ENCODE measurements at places on chromosomes 7 and 10. TPM values are rescaled to one million over a fixed set of nuclear protein-coding genes. Genes with fewer than 3 reads are reported as not detected.

GRCh38 chr10:74955796-74956195 is 129.4 kb downstream of the KAT6B start:
- H3K4me3 ChIP-seq = no peak overlapping the region
- no peaks in the 10 kb centered on the region for H3K27me3 ChIP-seq
- no peak overlapping the region for H3K27ac ChIP-seq
- H3K4me1 ChIP-seq = no peaks in the 10 kb centered on the region
- H3K36me3 ChIP-seq = no peaks in the 10 kb centered on the region

DNA sequence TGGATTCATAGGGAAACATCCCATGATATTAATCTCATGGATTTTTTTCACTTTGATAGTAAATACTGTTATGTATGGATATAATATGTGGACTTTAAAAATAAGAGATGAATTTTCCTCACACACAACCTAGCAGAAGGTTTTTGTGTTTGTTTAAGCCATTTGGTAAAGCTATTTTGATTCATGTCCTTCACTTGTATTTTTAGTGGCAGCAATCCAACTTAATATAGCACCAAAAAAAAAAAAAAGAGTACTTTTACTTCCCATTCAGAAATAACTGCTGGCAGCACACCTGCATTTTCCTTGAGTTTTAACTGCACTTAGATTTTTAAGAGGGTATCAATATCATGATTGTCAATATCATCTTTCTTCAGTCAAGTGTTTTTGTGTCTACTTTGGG is 60.0 kb downstream of the MCMBP start:
- no peak for DNase-seq
- H3K27ac ChIP-seq = no peak overlapping the region
- no peaks in the 10 kb centered on the region for H3K4me1 ChIP-seq
- no peak overlapping the region for H3K4me3 ChIP-seq
- no peaks in the 10 kb centered on the region for H3K27me3 ChIP-seq
- H3K36me3 ChIP-seq = peaks cover 17% of the 10 kb centered on the region

DNA sequence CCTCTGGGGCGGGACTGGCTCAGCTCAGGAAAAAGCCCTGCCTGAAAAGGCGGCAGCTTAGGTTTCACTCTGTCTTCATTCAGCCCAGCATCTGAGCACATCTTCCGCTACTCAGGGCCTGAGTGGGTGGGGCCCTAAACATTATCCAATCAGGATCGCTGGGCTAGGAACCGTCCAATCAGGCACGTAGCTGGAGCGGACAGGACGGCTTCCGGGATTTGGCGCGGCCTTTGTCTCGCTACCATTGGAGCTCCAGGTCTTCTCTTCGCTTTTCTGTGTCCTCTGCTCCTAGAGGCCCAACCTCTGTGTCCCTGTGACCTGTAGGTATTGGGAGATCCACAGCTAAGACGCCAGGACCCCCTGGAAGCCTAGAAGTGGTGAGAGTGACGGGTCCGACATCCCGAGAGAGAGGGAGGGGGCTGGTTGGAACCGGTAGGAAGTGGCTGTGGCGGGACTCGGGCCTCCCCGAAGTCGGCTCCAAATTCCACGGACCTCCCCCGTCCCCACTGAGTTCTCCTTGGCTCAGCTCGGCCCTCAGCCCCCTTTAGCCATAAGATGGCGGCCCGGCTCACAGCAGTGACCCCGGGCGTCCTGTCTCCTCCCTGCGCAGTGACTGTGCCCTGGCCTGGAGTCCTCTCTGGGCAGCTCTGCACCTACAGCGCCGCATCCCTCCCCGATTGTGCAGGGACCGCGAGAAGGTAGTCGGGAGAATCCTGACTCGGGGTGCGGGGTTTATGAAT is 99.1 kb downstream of the ZNF680 start:
- H3K27me3 ChIP-seq = no peaks in the 10 kb centered on the region
- no peaks in the 10 kb centered on the region for H3K4me1 ChIP-seq
- no peak overlapping the region for H3K27ac ChIP-seq

The IL2RA gene
- total RNA-seq = not detected

DNA sequence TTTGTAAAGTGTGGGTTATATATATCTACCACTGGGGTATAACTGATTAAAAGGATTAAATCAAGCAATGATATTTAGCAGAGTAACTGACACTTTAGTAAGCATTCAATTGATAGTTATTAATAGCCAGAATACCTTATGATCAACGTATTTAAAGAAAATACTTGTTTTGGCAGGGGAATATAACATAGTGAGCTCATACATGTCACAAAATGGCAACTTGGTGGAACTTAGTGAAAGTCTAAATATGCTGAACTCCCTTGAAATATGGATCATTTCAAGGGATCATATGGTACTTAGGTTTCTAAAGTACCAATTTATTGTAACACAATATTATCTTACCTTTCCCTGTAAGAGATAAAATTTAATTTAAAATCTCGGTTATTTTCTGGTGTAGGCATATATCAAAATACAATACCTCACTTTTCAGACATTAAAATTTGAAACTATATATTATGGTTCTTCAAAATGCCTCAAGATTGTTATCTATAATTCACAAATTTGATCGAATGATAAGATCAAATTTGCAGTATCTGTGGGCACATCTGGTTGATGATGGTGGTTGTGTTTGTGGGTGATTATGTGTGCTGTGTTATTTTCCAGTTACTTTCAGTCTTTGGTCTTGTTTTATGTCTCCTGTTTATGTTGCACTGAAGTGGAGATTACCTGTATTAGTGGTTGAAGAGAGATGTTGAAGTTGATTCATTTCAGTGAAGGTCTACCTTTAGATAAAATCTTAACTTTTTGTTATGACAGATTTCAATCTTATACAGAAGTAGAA is 5.2 kb downstream of the ARL4A start:
- no peaks in the 10 kb centered on the region for H3K27me3 ChIP-seq
- DNase-seq = no peak
- H3K4me3 ChIP-seq = no peak overlapping the region
- H3K4me1 ChIP-seq = no peaks in the 10 kb centered on the region
- H3K27ac ChIP-seq = no peak overlapping the region
- peaks cover 2% of the 10 kb centered on the region for H3K36me3 ChIP-seq

The SEMA3E gene
- 0.61 TPM for total RNA-seq

DNA sequence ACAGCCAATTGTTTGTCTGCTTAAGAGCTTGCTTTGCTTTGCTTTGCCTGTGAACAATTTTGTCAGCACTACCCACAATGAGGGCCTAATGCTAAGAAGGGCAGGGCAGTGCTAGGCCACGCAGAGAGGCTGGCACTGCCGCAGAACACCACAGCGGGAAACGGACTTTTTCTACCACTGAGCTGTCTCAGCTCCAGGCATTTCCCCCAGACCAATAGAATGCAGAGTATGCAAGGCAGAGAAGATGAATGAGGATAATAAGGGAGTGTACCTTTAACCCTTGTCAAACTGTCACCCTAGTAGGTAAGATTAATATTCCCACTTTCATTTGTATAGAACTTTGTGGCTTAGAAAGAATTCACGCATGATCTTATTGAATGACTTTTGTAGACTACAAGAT is 104.5 kb downstream of the SH3PXD2A start:
- H3K4me3 ChIP-seq = no peak overlapping the region
- DNase-seq = no peak
- no peaks in the 10 kb centered on the region for H3K27me3 ChIP-seq
- no peaks in the 10 kb centered on the region for H3K4me1 ChIP-seq
- H3K36me3 ChIP-seq = no peaks in the 10 kb centered on the region

- H3K36me3 ChIP-seq = no peaks in the 10 kb centered on the region
- no peak overlapping the region for H3K27ac ChIP-seq
- peak; percentile 90 for DNase-seq
- peaks cover 15% of the 10 kb centered on the region for H3K4me1 ChIP-seq
Measured at GRCh38 chr10:102629661-102630614, 14.3 kb upstream of the TRIM8 start.

The CDNF gene
- 1.3 TPM for total RNA-seq

DNA sequence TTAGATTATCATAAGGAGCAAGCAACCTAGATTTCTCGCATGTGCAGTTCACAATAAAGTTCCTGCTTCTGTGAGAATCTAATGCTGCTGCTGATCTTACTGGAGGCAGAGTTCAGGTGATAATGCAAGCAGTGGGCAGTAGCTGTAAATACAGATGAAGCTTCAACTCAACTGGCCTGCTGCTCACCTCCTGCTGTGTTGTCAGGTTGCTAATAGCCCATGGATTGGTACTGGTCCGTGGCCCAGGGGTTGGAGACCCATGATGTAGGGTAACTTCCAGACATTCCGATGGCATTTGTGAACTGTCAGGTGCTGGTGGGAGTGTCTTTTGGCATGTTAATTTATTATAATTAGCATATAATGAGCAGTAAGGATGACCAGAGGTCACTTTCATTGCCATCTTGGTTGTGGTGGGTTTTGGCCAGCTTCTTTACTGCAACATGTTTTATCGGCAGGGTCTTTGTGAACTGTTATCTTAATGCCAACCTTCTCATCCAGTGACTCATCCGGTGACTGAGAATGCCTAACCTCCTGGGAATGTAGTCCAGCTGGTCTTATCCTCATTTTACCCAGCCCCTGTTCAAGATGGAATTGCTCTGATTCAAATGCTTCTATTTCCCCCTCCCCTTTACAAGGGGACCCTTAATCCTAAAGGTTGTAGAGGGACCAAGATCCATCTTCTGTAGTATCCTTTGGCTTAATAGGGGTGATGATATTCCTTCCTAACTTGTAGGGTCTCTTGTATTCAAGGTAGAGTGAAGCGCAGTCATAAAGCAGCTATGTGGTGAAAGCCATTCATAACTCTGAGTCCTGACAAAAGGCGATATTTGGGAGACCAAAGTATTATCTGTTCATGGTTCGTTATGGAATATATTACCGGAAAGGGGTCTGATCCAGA is 165.8 kb downstream of the CCSER2 start:
- no peak overlapping the region for H3K4me3 ChIP-seq
- no peak for DNase-seq
- H3K27ac ChIP-seq = no peak overlapping the region
- H3K4me1 ChIP-seq = peaks cover 2% of the 10 kb centered on the region
- H3K36me3 ChIP-seq = peaks cover 32% of the 10 kb centered on the region

GRCh38 chr7:52794621-52795020 is 240.8 kb upstream of the POM121L12 start:
- peaks cover 4% of the 10 kb centered on the region for H3K36me3 ChIP-seq
- no peak for DNase-seq
- H3K4me1 ChIP-seq = no peaks in the 10 kb centered on the region
- no peak overlapping the region for H3K4me3 ChIP-seq
- no peaks in the 10 kb centered on the region for H3K27me3 ChIP-seq
- no peak overlapping the region for H3K27ac ChIP-seq

GRCh38 chr10:94013331-94013760 is 19.6 kb downstream of the PLCE1 start:
- no peaks in the 10 kb centered on the region for H3K36me3 ChIP-seq
- DNase-seq = no peak
- H3K27ac ChIP-seq = no peak overlapping the region
- no peaks in the 10 kb centered on the region for H3K27me3 ChIP-seq
- no peaks in the 10 kb centered on the region for H3K4me1 ChIP-seq
- H3K4me3 ChIP-seq = no peak overlapping the region

DNA sequence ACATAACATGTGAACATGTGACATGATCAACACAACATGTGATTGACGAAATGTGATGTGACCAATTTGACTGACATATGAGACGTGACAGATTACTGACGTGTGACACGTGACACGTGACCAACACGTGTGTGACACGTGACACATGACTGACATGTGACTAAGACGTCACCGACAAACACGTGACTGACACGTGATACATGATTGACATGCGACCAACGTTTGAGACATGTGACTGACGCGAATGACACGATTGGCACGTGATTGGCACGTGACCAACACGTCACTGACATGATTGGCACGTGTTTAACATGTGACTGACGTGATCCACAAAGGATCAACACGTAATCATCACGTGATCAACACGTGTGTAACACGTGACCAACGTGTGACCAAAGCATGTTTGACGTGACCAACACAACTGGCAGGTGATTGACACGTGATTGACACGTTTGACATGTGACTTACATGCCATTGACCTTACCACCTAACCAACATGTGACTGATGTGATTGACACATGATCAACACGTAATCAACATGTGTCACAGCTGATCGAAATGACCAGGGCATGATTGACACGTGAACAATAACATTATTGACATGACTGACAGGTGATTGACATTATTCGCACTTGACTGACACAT is 23.7 kb downstream of the CRPPA start:
- H3K4me1 ChIP-seq = no peaks in the 10 kb centered on the region
- H3K4me3 ChIP-seq = no peak overlapping the region
- peaks cover 52% of the 10 kb centered on the region for H3K36me3 ChIP-seq
- no peak overlapping the region for H3K27ac ChIP-seq
- no peak for DNase-seq

The HOXA5 gene
- not detected for total RNA-seq

DNA sequence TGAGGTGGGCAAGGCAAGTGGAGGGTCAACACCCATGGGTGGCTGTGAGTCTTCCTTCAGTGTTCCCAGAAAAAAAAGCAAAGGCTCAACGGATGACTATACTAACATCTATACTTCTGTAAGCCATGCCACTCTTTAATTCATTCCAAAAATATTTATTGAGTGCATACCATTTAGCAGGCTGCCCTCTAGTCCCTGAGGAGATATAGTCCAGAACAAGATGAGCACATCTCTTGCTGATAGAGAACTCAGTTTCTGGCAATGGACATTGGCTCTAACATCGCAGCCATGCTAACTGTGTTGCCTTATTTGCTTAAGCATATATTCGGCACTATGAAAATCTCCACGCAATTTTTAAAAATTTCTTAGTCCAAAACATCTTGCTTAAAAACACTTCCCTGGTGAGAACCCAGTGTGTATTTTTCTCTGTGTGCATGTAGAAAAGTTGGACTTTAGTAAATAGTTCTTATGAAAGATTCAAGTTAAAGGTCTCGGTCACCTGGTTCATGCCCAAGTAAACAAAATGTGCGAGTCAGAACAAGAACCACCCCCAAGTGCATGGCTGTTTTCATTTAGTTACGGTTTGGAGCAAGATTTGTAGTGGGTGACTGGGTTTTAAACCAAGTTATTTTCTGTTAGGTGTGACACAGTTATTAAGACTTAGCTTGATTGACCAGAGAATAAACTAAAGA is 69.8 kb downstream of the MET start:
- no peaks in the 10 kb centered on the region for H3K27me3 ChIP-seq
- H3K27ac ChIP-seq = no peak overlapping the region
- no peaks in the 10 kb centered on the region for H3K36me3 ChIP-seq
- no peak for DNase-seq
- H3K4me1 ChIP-seq = peaks cover 10% of the 10 kb centered on the region

GRCh38 chr7:116776610-116777289 is 85.6 kb upstream of the CAPZA2 start:
- DNase-seq = no peak
- no peak overlapping the region for H3K4me3 ChIP-seq
- H3K36me3 ChIP-seq = no peaks in the 10 kb centered on the region
- H3K27ac ChIP-seq = no peak overlapping the region
- H3K4me1 ChIP-seq = no peaks in the 10 kb centered on the region

The ADARB2 gene
- total RNA-seq = 0.87 TPM

- H3K36me3 ChIP-seq = peaks cover 45% of the 10 kb centered on the region
- no peaks in the 10 kb centered on the region for H3K27me3 ChIP-seq
- peak overlapping the region; percentile 95 for H3K4me3 ChIP-seq
- peaks cover 15% of the 10 kb centered on the region for H3K4me1 ChIP-seq
Measured at GRCh38 chr10:97333601-97334369, 744 bp downstream of the FRAT2 start.
